Activated CD8-positive, alpha-beta memory T cell treated with anti-CD3 and anti-CD28 coated beads for 1 hour (primary cell): ENCODE measurements at places on chromosomes 12 and 14.

- DNase-seq: no peak
Observed at GRCh38 chr12:129393357-129393937, 510.4 kb downstream of the TMEM132D start.

DNA sequence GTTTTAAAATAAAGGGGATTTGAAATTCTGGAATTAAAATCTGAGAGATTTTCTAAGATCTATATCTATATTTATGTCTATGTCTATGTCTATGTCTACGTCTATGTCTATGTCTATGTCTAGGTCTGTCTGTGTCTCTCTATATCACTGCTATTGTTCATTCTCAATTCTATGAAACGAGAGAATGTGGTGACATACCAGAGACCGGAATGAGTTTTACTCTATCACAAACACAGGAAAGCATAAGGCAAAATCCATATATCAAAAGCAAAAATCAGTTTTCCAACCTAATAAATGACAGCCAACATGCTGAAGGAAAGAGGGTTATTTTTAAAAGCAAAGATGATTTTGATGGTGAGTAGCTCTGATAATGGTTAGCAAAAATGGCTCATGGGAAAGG is 173.1 kb downstream of the ETNK1 start:
- no peak for DNase-seq

- DNase-seq: no peak
Observed at GRCh38 chr14:95406756-95407277, 87.1 kb upstream of the CLMN start.

DNA sequence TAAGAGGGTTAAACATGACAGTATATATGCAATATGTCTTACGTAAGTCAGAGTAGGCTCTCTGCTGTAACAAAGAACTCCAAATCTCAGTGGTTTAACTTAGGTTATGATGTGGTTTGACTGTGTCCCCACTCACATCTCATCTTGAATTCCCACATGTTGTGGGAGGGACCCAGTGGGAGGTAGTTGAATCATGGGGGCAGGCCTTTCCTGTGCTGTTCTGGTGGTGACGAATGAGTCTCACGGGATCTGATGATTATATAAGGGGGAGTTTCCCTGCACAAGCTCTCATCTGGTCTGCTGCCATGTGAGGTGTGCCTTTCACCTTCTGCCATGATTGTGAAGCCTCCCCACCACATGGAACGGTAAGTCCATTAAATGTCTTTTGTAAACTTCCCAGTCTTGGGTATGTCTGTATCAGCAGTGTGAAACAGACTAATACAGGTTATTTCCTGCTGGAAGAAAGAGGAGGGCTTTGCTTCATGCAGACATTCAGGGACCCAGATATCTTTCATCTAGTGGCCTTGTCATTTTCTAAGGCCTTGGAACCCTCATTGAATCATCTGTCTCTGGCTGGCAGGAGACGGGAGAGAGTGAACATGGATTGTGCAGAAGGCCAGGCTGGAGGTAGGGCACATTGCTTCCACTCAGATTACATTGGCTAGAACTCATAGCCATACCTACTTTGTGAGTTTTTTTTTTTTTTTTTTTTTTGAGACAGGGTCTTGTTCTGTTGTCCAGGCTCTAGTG is 96.1 kb downstream of the CRADD start:
- no peak for DNase-seq

- DNase-seq: no peak
Observed at GRCh38 chr14:101475456-101476257, 85.6 kb upstream of the DIO3 start.

GRCh38 chr14:100025111-100025510 is 40.1 kb upstream of the EVL start:
- DNase-seq: no peak

- DNase-seq: no peak
Observed at GRCh38 chr14:55604488-55604887, 24.5 kb downstream of the KTN1 start.

DNA sequence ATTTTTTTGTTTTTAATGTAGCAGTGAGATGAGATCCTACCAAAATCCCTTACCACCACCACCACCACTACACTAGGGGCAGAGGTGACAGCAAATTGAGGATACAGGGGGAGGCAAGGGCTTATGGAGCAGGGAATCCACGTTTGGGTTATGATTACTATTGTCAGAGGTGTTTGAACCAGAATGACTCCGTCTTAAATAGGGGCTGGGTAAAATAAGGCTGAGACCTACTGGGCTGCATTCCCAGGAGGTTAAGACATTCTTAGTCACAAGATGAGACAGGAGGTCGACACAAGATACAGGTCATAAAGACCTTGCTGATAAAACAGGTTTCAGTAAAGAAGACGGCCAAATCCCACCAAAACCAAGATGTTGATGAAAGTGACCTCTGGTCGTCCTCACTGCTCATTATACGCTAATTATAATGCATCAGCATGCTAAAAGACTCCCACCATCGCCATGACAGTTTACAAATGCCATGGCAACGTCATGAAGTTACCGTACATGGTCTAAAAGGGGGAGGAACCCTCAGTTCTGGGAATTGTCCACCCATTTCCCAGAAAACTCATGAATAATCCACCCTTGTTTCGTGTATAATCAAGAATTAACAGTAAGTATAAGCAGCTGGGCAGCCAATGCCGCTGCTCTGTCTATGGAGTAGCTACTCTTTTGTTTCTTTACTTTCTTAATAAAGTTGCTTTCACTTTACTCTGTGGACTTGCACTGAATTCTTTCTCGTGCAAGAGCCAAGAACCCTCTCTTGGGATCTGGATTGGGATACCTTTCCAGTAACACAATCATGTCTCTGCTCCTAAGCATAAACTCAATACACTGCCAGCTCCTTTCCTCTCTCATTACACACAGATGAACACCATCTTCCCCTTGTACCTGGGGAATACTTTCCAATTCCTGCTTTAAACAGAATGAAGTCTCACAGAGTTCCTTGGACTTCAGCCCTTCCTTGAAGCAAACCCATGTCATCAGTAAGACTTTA is 16.7 kb upstream of the CRY1 start:
- no peak for DNase-seq

DNA sequence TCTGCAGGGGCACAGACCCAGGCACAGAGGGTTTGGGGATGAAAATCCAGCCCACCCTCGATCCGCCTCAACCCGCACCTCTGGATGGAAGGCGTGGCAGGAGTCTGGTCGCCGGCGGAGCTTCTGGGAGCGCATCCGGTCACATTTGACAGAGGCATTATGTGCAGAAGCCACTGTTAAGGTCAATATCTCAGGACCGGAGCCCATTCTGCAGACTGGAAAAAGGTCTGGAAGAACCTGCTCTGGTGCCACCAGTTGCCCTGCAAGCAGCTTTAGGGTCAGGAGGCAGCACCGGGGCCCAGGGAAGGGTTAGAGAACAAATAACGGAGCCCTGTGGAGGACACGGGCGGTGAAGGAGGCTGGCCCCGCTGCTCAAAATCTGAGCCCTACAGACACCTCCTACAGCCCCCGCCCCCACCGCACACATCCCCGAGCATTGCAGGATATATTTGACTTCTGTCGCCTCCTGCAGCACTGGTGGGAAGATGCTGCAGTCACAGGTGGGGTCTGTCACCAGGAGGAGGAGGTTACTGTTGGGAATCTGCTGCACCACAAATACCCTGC is 25.1 kb upstream of the LRTM2 start:
- no peak for DNase-seq

DNA sequence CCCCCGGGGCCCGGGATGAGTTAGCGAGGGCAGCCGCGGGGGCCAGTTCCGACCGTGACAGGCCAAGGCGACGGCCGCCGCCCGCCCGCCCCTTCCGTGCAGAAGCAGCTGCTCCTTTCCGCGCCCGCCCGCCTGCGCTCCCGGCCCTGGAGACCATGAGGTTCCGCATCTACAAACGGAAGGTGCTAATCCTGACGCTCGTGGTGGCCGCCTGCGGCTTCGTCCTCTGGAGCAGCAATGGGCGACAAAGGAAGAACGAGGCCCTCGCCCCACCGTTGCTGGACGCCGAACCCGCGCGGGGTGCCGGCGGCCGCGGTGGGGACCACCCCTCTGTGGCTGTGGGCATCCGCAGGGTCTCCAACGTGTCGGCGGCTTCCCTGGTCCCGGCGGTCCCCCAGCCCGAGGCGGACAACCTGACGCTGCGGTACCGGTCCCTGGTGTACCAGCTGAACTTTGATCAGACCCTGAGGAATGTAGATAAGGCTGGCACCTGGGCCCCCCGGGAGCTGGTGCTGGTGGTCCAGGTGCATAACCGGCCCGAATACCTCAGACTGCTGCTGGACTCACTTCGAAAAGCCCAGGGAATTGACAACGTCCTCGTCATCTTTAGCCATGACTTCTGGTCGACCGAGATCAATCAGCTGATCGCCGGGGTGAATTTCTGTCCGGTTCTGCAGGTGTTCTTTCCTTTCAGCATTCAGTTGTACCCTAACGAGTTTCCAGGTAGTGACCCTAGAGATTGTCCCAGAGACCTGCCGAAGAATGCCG is 699 bp downstream of the MGAT2 start:
- peak; percentile 32 for DNase-seq
